ENCODE measurements at places on chromosomes 1 and 21. TPM values are rescaled to one million over a fixed set of nuclear protein-coding genes. Genes with fewer than 3 reads are reported as not detected.

CRYBG2 gene
- not detected for total RNA-seq

GPATCH2 gene
- 15.6 TPM for total RNA-seq

GRCh38 chr1:168291222-168291837 is 10.7 kb downstream of the TBX19 start:
- no peaks in the 10 kb centered on the region for H3K27me3 ChIP-seq
- no peak overlapping the region for H3K4me3 ChIP-seq
- no peaks in the 10 kb centered on the region for H3K36me3 ChIP-seq
- DNase-seq, result no peak

DNA sequence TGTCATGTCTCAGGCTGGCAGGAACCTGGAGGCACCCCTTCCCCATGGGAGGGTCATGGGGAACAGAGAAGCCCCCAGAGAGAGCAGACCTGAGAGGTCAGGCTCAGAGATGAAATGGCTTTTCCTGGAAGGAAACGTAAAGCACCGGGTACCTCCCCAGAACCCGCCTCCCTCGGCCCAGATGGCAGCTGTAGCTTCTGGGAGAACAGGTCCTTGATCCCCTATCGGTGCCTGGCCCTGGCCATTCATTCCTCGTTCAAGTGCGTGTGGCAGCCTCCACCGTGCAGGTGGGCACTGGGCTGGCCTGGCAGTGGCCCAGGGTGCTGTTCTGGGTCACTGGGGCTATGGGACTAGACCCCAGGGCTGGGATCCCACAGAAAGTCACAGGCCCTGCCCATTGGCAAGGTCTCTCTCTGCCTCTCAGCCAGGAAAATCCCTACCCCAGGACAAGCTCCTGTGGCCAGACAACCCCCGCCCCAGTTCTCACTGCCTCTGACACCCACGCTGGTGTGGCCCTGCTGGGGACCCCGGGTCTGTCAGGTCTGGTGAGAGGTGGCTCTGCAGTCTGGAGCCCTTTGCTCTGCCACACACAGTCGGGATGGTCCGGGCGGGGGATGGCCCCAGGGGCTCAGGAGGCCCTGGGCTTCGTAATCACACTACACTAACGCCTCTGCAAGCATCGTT is 183.2 kb upstream of the VAMP3 start:
- no peaks in the 10 kb centered on the region for H3K4me1 ChIP-seq
- H3K27ac ChIP-seq, result no peak overlapping the region
- H3K27me3 ChIP-seq, result no peaks in the 10 kb centered on the region
- no peak overlapping the region for H3K4me3 ChIP-seq
- DNase-seq, result no peak

- H3K27me3 ChIP-seq, result no peaks in the 10 kb centered on the region
- H3K4me1 ChIP-seq, result no peaks in the 10 kb centered on the region
- H3K36me3 ChIP-seq, result no peaks in the 10 kb centered on the region
These were observed 513.8 kb upstream of the ZP4 start for GRCh38 chr1:238404481-238404880.
